GM12891 (cell line): ENCODE measurements at places on chromosomes 5 and 9.

DNA sequence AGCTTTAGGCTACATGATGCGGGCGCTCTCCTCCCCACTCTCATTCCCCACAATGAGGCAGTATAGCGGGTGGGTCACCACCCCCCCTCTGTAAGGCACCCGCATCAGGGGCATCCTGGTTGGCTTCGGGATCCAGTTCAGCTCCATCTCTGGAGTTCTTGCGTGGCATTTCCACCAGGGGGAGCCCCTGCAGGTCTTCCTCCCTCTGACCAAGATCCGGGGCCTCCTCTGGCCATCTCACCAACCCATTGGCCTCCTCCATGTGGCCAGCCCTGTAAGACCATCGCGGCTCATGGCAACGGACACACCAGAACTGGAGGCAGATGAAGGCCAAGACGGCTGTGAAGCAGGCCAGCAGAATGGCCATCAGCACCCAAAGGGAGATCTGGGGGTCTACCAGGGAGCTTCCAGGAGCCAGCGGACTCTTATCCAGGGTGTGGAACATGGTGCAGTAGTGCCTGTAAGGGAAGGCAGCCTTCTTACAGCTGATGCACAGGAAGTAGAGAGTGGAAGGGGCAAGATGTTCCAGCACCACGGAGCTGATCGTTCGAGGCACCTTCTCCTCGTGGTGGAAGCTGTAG is 77.0 kb downstream of the CYFIP2 start:
- peak; percentile 31 for DNase-seq

- DNase-seq = no peak
Observed at GRCh38 chr5:138180183-138180782, 1.4 kb downstream of the KIF20A start.

DNA sequence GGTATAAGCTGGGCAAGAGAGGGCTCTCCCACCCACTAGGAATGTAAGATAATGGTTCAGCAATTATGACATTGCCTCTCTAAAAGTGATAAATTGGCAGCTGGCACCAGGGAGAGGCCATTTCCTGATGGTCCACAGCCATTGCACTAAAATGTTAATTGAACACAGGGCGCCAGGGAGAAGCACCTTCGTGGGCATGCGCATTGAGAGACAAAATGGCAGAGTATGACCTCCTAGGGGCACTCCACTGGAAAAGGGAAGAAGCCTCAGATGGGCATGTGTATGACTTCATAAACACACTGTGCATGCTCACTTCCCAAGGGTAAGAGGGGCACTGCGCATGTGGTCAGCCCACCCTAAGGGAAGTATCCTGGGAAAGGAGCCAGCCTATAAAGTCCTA is 419.2 kb downstream of the AGTPBP1 start:
- no peak for DNase-seq

GRCh38 chr5:115601701-115602590 is at the start of gene TICAM2:
TICAM2 (minus strand) TSS chr5:115602479; CDS start chr5:115581256, 21,223 bp downstream.
- peak; percentile 43 for DNase-seq

DNA sequence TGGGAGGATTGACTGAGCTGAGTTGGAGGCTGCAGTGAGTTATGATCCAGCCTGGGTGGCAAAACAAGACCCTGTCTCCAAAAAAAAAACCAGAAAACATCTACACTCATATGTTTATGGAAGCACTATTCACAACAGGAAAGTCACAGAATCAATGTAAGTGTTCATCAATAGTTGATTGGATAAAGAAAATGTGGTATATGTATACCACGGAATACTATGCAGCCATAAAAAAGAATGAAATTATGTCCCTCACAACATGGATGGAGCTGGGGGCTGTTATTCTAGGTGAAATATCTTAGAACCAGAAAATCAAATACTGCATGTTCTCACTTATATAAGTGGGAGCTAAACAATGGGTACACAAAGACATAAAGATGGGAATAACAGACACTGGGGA is 2.8 kb upstream of the SLC25A2 start:
- no peak for DNase-seq

DNA sequence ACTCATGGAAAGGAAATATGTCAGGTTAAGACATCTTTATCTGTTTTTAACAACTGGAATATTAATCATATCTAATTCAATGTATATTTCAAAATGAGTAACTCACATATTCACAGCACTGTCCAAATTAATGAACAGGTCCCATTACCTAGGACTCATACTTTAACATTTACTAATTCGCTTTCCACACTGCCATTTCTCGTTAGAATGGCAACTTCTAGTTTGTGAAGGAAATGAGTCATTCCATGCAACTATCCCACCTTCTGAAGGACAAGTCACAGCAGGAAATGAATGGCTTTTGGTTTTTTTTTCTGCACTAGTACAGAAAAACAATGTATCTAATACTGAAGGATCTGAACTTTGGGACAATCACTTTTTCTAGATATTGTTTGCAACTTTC is 24.6 kb upstream of the IFNK start:
- no peak for DNase-seq

GRCh38 chr9:134618163-134618832 is 23.3 kb upstream of the COL5A1 start:
- no peak for DNase-seq

- no peak for DNase-seq
Observed at GRCh38 chr5:97266576-97266975, 83.5 kb upstream of the RIOK2 start.

DNA sequence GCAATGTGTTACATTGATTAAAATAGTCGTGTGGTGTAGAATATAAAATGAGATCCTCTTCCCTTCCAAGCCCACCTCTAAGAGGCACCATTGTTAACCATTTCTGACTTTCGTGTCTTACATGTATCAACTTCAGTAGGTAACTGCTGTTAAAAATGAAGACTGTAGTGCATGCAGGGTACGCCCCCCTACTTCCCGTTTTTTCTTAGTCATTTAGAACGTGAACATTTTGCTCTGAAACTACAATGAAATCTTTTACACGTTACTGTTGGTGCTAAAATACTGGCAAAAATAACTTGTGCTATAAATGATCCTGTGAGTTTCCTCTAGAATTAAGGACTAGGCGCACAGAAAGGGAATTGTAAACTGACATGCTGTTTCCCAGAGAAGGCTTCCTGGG is 41.5 kb downstream of the WNK2 start:
- no peak for DNase-seq

DNA sequence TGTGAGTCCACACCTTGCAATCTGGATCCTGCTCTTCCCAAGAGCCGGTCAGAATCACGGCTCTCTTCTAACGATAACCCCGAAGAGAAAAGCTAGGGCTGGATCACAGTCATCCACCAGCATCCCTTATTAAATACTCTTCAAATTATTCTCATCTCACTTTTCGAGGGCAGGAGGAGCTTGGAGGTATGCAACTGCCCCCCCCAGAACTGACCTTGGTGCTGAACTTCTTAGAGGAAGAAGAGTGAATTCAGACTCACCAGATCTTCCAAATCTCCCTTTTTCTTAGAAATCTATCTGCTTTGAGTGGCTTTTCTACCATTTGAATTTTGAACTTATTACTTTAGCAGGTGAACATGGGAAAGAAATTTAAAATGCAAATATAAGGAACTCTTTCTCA is 75.7 kb downstream of the MED10 start:
- DNase-seq = no peak

- no peak for DNase-seq
Observed at GRCh38 chr9:76020652-76021051, 130.2 kb downstream of the PCSK5 start.

DNA sequence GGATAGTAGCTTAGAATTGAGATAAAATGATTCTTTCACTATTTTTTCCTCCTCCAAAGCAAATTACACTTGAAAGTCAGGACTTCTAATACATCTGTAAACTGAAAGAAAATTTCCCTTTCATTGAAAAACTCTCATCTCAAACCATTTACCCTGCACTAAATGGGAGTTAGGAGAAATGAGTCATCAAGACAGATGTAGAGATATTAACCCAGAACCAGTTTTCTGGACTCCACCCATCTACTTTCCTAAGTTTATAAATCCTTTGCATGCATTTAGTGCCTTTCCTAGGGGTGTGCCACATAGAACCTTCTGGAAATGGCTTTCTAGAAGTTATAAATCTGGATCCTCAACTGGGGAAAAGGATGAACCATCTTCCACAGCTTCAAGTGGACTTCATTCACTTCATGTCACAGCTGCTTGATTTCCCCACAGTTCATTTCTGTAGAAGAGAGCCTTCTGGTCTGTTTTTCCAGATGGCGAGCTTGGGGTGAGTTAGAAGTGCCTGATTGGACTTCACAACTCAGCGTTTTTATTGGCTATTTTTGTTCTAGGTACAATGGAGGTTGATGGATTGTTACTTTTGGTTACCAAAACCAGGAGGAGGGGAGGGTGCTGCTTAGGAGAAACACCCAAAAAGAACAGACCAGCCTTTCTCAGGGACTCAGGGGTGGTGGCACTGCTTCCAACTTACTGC is 72.5 kb upstream of the GPR151 start:
- DNase-seq = no peak

- no peak for DNase-seq
Observed at GRCh38 chr5:1068895-1069719, 42.8 kb downstream of the SLC12A7 start.

- no peak for DNase-seq
Observed at GRCh38 chr9:90088856-90089255, 484.0 kb downstream of the GADD45G start.
